Lung (tissue), 17 donors: ENCODE measurements at places on chromosomes 2 and 18. TPM values are rescaled to one million over a fixed set of nuclear protein-coding genes. Genes with fewer than 3 reads are reported as not detected.

POU3F3 gene
- total RNA-seq: 0.23 TPM

WDR7 gene
- total RNA-seq: 32.9 TPM

PDCD1 gene
- 0.97 TPM for total RNA-seq

CRYBA2 gene
- not detected for total RNA-seq

- no peaks in the 10 kb centered on the region for H3K27me3 ChIP-seq
- H3K36me3 ChIP-seq: no peaks in the 10 kb centered on the region
- H3K27ac ChIP-seq: no peak overlapping the region
- peaks cover 21% of the 10 kb centered on the region for H3K4me1 ChIP-seq
- no peak overlapping the region for H3K4me3 ChIP-seq
- DNase-seq: no peak
Observed at GRCh38 chr2:197212344-197213262, 98.0 kb downstream of the ANKRD44 start.
